ENCODE measurements at places on chromosomes 16 and 17.

GRCh38 chr17:50683434-50684287 lies 24.1 kb downstream of the ANKRD40 start:
- no peak for DNase-seq

DNA sequence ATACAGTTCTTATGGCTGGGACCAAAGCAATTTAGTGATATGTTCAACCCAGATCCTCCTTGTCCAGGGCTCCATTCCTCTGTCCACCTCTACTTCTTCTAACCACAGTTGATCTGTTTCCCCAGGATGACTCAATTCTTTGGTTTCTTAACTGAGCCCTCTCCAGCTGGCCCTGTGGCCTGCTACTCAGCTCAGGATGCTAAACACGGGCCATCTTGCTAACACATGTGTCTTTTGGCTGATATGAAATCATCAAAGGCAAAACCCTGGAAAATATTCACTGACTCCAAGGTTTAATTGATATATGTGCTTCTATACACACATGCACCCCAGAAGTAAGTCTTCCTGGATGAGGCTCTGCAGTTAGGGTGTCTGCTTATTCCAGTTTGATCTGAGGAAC lies 43.8 kb downstream of the SHISA6 start:
- DNase-seq = no peak

DNA sequence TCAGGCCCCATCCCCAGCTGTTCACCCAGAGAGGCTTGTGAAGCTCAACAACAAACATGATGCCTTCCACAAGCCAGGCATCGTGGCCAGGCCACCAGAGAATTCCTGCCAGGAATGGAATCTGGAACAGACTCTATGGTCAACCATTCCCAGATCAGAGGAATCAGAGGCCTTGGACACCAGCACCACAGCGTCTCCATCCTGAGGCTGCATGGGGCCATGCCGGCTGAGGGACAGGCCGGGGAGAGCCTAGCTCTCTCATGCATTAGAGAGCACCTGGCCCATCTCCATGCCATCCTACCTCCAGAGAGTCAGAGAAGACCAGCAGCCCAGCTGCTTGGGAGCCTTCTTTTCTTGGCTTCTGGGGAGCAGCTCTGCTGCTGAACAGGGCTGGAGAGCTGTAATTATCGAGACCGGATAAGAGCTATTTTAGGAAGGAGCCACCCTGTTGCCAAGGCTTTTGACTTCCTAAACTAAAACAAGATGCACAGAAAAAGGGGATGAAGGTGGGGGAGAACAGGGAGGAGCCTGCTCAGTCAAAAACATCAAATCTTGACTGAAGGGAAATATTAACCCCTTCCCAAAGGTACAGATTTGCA lies 24.5 kb upstream of the MTMR4 start:
- DNase-seq = no peak

DNA sequence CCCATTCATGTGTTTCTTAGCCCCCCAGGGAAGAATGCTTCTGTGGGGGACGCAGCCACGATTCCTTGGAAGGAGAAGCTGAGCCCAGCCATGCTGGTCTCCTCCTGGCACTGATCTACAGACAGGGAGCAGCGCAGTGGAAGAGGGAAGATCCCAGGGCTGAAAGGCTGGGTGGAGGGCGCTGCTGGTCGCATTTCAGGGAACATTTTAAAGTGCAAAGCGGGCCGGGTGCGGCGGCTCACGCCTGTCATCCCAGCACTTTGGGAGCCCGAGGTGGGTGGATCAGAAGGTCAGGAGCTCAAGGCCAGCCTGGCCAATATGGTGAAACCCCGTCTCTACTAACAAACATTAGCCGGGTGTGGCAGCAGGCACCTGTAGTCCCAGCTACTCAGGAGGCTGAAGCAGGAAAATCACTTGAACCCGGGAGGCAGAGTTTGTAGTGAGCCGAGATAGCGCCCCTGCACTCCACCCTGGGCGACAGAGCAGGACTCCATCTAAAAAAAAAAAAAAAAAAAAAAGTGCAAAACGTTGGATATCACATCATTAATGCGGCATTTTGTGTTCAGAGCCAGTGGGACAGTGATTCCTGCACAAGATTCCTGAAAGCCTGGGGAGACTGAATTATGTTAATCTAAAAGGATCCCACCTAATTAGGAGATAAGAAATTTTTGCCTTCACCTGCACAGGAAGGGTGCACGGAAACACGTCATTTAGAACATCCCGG lies 558 bp upstream of the CHMP6 start:
- DNase-seq = no peak

DNA sequence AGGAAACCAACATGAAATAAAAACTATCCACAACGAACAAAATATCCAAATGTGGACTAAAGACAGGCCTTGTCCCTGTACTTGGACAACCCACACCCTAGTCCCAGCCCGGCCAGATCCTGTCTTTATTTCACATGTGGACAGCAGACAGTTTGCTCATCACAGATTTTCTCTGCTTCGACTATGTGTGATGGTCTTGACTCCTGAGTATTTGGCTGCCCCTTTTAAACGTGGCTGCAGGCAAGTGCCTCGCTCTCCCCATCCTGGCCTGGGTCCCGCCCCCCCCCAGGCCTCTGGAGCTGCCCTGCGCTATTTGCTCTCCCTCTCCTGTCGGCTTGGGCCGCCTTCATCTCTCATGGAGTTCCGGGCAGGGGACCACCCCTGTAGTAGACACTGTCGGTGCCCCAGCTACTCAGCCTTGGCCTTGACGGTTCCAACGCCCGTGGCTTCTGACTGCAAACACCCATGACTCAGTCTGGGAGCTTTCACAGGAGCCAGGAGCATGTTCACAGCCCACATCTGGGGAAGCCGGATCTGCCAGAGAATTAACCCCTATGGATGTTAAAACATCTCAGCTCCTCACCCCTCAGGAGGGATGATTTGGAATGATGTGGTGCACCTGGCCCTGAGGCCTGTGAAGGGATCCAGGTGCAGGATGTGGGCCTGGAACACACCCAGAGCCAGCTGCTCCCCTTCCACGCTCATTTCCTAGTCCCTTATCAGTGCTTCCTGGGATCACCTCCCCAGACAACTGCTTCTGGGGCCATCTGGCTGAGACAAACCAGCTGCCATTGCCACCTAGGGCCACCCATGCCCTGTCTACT lies 229.7 kb upstream of the RPL38 start:
- no peak for DNase-seq

GRCh38 chr16:15790458-15790857 lies 66.4 kb downstream of the MYH11 start:
- no peak for DNase-seq

Data from SW 1271 (cell line).